H1 (cell line): ENCODE measurements at places on chromosomes 6 and 20.
A peak's percentile ranks its signal among the peaks of the same experiment; 100 is the strongest.

DNA sequence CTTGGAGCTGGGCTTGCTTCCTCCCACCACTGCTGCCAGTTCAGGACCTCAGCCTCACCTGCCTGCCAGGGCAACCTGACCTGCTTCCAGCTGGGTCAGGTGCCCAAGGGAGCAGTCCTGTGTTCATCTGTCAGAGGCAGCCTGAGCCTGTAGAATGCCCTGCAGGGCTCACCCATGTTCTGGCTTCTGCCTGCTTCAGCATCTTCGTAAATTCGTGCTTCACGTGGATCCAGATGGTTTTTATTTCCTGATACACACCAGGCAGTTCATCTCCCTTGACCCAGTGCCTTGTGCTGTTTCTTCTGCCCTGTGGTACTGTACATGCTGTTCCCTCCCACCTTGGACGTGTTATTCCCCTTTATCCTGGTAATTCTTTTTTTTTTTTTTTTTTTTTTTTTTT lies 50.2 kb downstream of the ARID1B start:
- DNase-seq = no peak

- DNase-seq = no peak
Observed at GRCh38 chr20:58869662-58870227, 17.2 kb downstream of the GNAS start.

GRCh38 chr6:111339294-111339693 lies 143.7 kb downstream of the REV3L start:
- no peak for DNase-seq

GRCh38 chr6:150410906-150411305 lies 42.1 kb downstream of the IYD start:
- no peak for DNase-seq

- no peak for DNase-seq
Observed at GRCh38 chr6:133205304-133205703, 35.9 kb upstream of the EYA4 start.

GRCh38 chr6:1311400-1312202 lies at the start of gene FOXQ1:
Gene FOXQ1 (plus strand): TSS chr6:1312098. CDS start chr6:1312705, 607 bp downstream.
- DNase-seq = peak; percentile 81

GRCh38 chr6:100986921-100987320 lies 105.8 kb upstream of the ASCC3 start:
- DNase-seq = no peak

DNA sequence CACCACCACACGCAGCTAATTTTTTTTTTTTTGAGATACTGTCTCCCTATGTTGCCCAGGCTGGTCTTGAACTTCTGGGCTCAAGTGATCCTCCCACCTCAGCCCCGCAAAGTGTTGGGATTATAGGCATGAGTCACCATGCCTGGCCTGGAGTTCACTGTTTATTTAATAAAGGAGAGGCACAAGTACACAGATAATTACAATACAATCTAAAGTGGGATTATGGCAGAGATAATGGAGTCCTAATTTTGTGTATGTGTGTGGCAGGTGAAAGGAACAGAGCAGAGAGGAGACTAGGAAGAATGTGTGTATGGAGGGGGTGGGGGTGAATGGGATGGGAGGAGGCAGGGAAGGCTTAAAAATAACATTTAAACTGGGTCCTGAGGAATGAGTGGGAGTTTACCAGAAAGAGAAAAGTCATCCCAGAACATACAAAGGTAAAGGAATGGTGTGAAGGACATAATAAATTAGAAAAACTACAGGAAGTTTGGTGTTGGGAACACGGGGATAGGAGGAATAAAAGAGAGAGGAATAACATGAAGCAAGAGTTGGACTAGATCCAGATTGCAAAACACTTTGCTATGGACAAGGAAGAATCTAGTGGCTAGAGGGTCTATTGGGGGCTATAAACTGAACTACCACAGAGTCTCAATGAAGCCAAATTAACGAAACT lies 4.4 kb downstream of the NCOA5 start:
- no peak for DNase-seq

GRCh38 chr6:167966540-167966905 lies 30.9 kb upstream of the KIF25 start:
- DNase-seq = no peak

GRCh38 chr6:123812621-123813020 lies 9.0 kb downstream of the NKAIN2 start:
- no peak for DNase-seq

- peak; percentile 64 for DNase-seq
Observed at GRCh38 chr6:149450679-149451375, 34.0 kb downstream of the ZC3H12D start.

DNA sequence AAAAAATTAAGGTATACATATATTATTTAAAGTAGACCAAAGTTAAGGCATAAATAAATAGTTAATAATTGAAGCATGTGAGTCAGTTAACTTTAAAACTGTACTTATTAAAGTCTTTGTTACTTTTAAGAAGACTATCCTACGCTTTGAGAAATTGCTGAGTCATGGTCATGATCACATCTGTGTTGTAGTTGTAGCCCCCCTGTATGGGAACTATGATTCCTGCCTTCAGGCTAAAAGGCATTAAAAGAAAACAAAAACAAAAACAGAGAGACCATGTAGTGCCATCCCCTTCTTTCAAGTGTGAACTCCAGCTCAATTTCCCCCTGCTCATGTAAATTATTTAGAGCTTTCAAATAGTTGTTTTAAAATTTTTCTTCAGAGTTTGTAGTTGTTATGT lies 123.4 kb downstream of the FLRT3 start:
- no peak for DNase-seq

GRCh38 chr6:122322824-122323223 lies 76.6 kb upstream of the HSF2 start:
- DNase-seq = no peak

- no peak for DNase-seq
Observed at GRCh38 chr6:132937466-132937906, 123.1 kb downstream of the RPS12 start.

- no peak for DNase-seq
Observed at GRCh38 chr20:36629719-36630681, 16.0 kb downstream of the SLA2 start.

DNA sequence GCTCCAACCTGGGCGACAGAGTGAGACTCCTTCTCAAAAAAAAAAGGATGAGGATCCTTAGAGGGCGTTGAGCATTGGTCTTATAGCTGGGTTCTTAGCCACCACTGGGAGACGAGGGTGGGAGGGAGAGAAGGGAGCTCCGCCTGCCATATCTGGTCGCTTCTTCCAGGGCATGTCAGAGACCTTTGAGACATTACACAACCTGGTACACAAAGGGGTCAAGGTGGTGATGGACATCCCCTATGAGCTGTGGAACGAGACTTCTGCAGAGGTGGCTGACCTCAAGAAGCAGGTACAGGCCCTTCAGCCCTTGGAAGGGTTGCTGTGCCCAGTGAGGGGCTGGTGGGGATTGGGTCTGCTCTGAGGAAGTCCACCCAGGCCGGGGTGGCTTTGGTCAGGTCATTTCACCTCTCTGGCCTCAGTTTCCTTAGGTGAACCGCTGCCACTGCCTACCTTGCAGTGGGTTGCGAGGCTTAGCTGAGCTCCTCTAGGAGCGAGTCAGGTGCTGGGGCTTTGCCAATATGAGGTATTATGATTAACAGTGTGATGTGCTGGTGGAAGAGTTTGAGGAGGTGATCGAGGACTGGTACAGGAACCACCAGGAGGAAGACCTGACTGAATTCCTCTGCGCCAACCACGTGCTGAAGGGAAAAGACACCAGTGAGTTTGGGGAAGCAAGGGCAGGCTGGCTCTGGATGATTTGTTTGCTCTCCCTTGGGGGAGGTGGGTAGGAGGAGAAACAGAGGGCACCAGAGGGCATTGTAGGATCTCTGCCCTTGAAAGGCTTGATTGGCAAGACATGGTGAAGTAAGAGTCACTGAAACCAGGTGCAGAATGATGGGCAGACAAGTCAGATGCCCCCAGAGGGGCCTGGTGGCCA lies 8.5 kb downstream of the CNPY3 start:
- DNase-seq = no peak

DNA sequence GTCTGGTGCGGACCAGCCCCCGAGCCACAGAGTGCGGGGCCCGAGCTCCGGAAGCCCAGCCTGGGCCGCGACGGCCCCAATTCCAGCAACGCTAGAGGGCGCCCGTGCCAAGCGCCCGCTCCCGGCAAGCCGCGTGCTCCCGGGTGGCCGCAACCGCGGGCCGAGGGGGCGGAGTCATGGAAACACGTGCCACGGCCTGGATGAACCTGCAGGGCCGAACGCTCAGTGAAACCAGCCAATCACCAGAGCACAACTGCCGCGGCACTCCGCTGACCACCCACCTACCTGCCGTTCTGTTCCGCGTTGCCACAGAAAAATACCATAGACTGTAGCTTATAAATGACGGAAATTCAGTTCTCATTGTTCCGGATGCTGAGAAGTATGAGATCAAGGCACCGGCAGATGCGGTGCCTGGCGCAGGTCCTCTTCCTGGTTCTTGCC lies 85.7 kb upstream of the FOXC1 start:
- DNase-seq = peak; percentile 61

- DNase-seq = peak; percentile 77
Observed at GRCh38 chr6:12890171-12890790, 173.7 kb downstream of the PHACTR1 start.

GRCh38 chr6:112253841-112254816 lies at the start of gene LAMA4:
Gene LAMA4 (minus strand): TSS chr6:112254567. CDS start chr6:112254150, 417 bp downstream.
- DNase-seq = peak; percentile 74

- no peak for DNase-seq
Observed at GRCh38 chr20:54244113-54244512, 36.2 kb downstream of the PFDN4 start.

DNA sequence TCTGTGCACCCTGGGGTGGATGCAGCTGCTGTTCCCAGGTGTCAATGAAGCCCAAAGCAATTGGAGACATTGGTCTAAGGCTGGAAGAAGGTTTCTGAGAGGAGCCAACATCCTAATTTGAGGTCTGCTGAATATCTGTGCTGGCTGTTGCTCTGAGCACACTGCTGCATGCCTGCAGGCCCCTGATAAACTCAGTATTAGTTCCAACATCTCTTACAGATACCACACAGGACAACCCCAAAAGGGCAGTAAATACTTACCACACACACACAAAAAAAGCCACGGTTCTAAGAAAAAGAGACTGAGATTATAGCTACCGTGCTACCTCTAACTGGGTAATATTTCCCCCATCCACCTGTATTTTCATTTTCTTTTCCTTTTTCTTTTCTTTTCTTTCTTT lies 164.3 kb upstream of the SOX4 start:
- no peak for DNase-seq

GRCh38 chr6:117829594-117830319 lies 77.3 kb upstream of the SLC35F1 start:
- peak; percentile 78 for DNase-seq

DNA sequence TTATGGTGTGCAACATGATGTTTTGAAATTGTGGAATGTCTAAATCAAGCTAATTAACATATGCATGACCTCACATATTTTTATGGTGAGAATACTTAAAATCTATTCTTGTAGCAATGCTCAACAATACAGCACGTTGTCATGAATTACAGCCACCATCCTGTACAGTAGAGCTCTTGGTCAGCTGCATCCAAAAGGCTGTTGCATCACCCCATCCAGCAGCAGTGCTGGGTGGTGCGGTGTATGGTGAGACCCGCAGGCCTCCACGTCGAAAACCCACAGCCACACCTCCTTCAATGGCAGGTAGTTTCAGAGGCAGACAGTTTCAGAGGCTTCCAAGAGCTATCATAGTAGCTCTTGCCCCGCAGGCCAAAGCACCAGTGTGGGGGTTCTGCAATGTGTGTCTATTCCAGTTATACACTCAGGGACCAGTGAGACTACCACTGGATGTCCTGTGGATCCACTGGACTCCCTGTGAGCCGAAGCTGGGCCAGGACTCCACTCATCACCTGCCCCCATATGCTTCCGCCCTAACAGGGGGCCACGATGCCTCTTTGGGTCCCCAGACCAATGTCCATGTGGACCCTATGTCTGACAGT lies 23.4 kb downstream of the PACSIN1 start:
- DNase-seq = no peak

DNA sequence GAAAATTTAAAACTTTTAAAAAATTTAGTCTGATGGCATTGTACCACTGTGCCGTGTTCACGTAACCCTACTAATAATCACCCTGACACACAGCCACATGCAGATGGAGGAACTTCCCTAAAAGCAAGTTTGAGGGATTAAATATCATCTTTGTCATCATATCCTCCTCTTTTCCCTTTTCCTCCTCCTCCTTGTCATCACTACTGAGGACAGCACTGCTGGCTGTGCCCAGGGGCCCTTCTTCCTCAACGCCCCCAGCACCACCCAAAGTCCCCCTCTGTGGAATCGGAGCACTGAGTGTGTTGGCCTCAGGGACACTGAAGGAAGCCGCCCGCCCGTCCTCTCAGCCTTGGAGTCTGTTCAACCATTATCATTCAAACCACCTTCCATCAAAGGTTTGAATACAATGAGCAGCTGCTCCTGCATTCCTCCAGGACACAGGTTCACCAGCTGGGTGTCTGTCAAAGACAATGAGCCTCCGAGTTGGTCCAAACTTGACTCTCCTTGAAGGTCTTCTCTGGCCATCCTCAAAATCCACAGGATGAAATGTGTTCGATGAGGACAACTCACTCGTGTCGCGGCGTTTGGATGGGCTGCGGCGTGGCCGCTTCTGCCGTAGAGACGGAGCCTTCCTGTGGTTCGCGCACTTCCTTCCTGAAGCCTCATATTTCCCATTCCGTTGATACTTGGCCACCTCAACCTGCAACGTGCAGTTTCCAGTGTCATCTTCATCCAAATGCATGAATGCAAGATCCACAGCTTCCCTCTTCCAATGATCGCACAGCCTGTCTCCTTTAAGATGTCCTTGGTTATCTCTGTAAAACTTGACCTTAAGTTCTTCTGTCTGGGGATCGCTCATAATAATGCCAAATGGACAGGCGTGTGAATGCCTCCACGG lies 23.3 kb downstream of the NQO2 start:
- DNase-seq = no peak

DNA sequence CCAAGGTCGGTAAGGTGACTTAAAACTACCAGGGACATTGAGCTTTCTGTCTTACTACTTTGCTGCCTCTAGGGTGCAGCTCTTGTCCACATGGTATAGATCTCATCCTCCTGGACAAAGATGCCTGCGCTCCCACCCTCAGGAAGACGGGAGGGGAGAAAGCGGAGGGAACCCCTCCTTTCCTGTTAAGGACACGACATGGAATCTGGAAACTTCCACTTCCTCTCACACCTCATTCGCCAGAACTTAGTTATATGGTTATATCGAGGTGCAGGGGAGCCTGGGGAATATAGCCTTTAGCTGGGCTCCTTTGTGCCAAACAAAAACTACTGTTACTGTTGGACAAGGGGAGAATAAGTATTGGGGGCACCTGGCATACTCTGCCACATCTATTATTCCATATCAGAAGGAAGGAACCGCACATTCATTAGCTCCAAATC lies 224.3 kb upstream of the TSHZ2 start:
- no peak for DNase-seq

- no peak for DNase-seq
Observed at GRCh38 chr6:55543633-55544309, 35.2 kb downstream of the HMGCLL1 start.

GRCh38 chr6:36769676-36770499 lies 69.4 kb downstream of the CPNE5 start:
- DNase-seq = no peak

- DNase-seq = no peak
Observed at GRCh38 chr20:2688041-2688591, 4.5 kb upstream of the EBF4 start.

GRCh38 chr6:42378125-42378524 lies 73.6 kb downstream of the TRERF1 start:
- DNase-seq = no peak

GRCh38 chr6:121959501-121959900 lies 440.0 kb upstream of the HSF2 start:
- no peak for DNase-seq
